ENCODE measurements at places on chromosomes 13 and 19. TPM values are rescaled to one million over a fixed set of nuclear protein-coding genes. Genes with fewer than 3 reads are reported as not detected.
A peak's percentile ranks its signal among the peaks of the same experiment; 100 is the strongest.

DNA sequence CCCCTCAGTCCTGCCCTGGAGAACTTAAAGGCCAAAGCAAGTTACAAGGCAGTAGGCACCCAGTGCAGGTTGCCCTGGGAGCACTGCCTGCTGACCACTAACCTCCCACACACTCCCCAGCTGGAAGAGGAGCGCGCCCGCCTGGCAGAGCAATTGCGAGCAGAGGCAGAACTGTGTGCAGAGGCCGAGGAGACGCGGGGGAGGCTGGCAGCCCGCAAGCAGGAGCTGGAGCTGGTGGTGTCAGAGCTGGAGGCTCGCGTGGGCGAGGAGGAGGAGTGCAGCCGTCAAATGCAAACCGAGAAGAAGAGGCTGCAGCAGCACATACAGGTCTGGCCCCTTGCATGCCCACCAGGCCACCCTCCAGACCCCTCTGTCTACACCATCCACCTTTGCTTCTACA lies 61.1 kb downstream of the KCNC3 start:
- DNase-seq = no peak

DNA sequence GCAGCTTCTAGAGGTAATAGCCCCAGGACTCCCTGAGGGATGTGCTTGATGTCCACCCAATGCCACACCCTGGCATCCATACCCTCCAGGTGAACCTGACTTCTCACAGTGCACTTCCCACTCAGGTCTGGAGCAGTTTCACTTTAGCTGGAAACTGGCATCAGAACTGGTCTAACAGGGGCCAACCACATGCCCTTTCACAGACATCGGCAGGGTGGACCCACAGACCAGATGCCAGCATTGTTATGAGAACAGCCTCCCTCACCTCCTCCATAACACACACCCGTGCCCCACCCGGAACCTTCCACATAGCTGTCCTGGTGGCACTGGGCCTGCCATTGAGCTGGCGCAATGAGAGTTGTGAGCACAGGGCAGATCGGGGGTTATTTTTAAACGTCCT lies 77.4 kb upstream of the GPR12 start:
- no peak for DNase-seq

The TYROBP gene
- not detected for total RNA-seq

The SMIM24 gene
- 0.24 TPM for total RNA-seq

- peak; percentile 75 for DNase-seq
Measured at GRCh38 chr13:99955747-99956472, 15.7 kb downstream of the ZIC5 start.

The F10 gene
- not detected for total RNA-seq

The OR7C1 gene
- not detected for total RNA-seq

The ICAM1 gene
- total RNA-seq = 14.5 TPM

The ERFL gene
- not detected for total RNA-seq

All from G401 (cell line).